ENCODE measurements at places on chromosomes 13 and 19. TPM values are rescaled to one million over a fixed set of nuclear protein-coding genes. Genes with fewer than 3 reads are reported as not detected.
A peak's percentile ranks its signal among the peaks of the same experiment; 100 is the strongest.

REEP6 gene
- 2.2 TPM for total RNA-seq

DNA sequence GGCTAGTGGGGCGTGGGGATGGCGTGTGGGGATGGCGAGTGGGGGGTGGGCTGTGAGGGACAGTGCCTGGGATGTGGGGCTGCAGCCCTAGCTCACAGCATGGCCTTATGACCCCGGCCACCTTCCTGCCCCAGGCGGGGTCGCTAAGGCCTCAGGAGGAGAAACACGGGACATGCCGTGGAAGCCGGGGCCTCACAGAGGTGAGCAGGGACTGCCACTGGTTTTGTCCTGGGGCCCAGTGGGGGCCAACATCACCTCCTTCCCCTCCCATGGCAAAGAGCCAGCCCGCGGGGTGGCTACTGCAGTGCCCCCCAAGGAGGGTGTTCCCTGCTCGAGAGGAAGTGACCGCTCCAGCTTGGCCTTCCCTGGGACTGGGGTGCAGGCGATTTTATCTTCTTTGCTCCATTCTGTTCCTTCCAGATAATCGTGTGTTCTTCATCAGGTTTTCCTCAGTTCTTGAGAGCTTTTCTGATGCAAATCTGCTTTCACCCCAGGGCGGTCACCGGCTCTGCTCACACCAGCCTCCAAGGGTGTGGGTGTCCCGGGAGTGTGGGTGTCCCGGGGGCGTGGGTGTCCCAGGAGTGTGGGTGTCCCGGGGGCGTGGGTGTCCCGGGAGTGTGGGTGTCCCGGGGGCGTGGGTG is 1.2 kb downstream of the F7 start:
- no peaks in the 10 kb centered on the region for H3K36me3 ChIP-seq
- H3K4me3 ChIP-seq, result no peak overlapping the region
- peaks cover 3% of the 10 kb centered on the region for H3K27me3 ChIP-seq
- DNase-seq, result no peak

DNA sequence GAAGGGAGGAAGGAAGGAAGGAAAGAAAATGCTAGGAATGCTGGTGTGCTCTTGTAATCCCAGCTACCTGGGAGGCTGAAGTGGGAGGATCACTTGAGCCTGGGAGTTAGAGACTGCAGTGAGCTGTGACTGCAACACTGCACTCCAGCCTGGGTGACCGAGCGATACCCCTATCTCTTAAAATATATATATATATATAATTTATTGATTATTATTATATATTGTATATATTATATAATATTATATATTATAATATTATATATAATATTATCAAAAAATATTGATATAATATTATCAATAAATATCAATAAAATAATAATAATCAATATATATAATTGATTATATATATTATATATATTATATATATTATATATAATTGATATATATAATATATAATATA is 8.6 kb upstream of the ADGRL1 start:
- H3K36me3 ChIP-seq, result no peaks in the 10 kb centered on the region
- H3K4me3 ChIP-seq, result no peak overlapping the region
- no peak for DNase-seq

DNA sequence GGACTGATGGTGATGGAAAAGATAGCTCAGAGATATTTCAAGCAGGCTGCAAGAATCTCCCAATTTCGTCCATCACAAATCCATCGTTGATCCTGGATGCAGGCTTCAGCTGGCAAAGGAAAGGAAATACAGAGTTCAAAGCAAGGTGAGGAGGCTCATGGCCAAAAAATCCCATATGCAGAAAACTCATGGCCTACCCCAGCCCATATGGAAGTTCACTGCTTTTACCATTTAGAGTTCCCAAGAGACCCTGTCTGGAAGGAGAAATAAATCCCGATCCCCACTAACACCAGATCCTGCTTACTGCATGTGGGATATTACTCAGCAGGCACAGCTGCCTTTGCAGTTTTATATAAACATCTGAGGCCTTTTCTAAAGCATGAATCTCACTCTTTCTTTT is 412.9 kb upstream of the SPRY2 start:
- H3K4me3 ChIP-seq, result no peak overlapping the region
- H3K27ac ChIP-seq, result no peak overlapping the region
- no peak for DNase-seq
- no peaks in the 10 kb centered on the region for H3K4me1 ChIP-seq
- H3K27me3 ChIP-seq, result no peaks in the 10 kb centered on the region

- H3K27ac ChIP-seq, result no peak overlapping the region
- no peak for DNase-seq
- H3K36me3 ChIP-seq, result peaks cover 6% of the 10 kb centered on the region
- no peak overlapping the region for H3K4me3 ChIP-seq
- no peaks in the 10 kb centered on the region for H3K27me3 ChIP-seq
These were observed 42.1 kb upstream of the C13orf46 start for GRCh38 chr13:114015969-114016295.

ZNF177 gene
- total RNA-seq, result 1.5 TPM

GRCh38 chr13:29502391-29503008 is 93.0 kb downstream of the SLC7A1 start:
- H3K36me3 ChIP-seq, result no peaks in the 10 kb centered on the region
- no peak for DNase-seq
- H3K27me3 ChIP-seq, result peaks cover 16% of the 10 kb centered on the region

- H3K4me1 ChIP-seq, result no peaks in the 10 kb centered on the region
- no peak for DNase-seq
- no peaks in the 10 kb centered on the region for H3K36me3 ChIP-seq
These were observed 475.9 kb upstream of the HTR2A start for GRCh38 chr13:47372751-47373150.

DNA sequence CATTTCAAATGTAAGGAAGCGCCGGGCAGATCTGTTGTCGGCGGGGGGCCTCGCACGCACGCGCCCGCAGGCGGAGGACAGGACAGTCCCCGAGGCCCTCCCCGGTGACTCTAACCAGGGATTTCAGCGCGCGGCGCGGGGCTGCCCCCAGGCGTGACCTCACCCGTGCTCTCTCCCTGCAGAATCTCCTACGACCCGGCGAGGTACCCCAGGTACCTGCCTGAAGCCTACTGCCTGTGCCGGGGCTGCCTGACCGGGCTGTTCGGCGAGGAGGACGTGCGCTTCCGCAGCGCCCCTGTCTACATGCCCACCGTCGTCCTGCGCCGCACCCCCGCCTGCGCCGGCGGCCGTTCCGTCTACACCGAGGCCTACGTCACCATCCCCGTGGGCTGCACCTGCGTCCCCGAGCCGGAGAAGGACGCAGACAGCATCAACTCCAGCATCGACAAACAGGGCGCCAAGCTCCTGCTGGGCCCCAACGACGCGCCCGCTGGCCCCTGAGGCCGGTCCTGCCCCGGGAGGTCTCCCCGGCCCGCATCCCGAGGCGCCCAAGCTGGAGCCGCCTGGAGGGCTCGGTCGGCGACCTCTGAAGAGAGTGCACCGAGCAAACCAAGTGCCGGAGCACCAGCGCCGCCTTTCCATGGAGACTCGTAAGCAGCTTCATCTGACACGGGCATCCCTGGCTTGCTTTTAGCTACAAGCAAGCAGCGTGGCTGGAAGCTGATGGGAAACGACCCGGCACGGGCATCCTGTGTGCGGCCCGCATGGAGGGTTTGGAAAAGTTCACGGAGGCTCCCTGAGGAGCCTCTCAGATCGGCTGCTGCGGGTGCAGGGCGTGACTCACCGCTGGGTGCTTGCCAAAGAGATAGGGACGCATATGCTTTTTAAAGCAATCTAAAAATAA is 18.2 kb downstream of the IL17D start:
- no peaks in the 10 kb centered on the region for H3K36me3 ChIP-seq
- H3K27ac ChIP-seq, result no peak overlapping the region
- H3K4me3 ChIP-seq, result peak overlapping the region; percentile 76
- no peaks in the 10 kb centered on the region for H3K4me1 ChIP-seq

DNA sequence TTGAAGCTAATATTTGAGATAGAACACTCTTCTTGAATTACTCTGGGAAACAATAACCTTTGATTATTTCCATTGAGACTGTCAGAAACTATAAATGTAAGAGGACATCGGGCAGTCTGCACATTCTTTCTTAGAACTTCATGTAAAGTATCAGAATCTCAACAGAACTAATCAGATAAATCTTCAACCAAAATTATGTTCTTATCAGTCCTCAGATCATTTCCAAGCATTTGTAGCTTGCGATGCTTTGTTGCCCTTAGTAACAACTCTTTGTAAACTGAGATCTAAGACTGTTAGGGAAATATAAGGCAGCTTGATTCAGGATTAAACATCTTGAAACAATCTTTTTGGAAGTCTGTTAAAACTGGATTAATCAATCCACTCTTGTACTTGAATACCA is 70.3 kb downstream of the FNDC3A start:
- no peak overlapping the region for H3K4me3 ChIP-seq
- no peak for DNase-seq
- H3K36me3 ChIP-seq, result peaks cover 39% of the 10 kb centered on the region
- peaks cover 5% of the 10 kb centered on the region for H3K4me1 ChIP-seq
- no peaks in the 10 kb centered on the region for H3K27me3 ChIP-seq

DNA sequence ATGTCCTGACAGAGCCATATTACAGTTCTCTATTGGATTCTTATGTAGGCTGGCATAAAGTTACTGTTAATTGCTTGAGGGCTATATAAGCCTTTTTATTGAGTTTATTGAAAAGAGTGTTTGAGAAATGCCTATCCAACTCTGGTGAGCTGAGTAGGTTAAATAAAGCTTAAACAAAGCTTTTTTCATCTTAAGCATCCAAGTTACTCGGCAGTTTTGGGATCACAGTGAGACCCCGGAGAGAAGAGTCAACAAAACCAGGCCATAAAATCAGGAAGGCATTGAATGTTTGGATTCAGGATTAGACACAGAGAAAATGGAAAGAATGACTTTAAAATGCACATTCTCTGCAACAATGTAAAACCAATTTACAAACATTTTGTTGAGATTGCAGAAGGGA is 588.5 kb downstream of the DACH1 start:
- DNase-seq, result no peak
- no peak overlapping the region for H3K27ac ChIP-seq
- no peaks in the 10 kb centered on the region for H3K27me3 ChIP-seq
- no peaks in the 10 kb centered on the region for H3K4me1 ChIP-seq
- no peak overlapping the region for H3K4me3 ChIP-seq

GRCh38 chr13:75485286-75486062 is 3.5 kb upstream of the TBC1D4 start:
- DNase-seq, result no peak
- H3K27ac ChIP-seq, result no peak overlapping the region
- H3K4me1 ChIP-seq, result peaks cover 15% of the 10 kb centered on the region
- H3K4me3 ChIP-seq, result no peak overlapping the region

DNA sequence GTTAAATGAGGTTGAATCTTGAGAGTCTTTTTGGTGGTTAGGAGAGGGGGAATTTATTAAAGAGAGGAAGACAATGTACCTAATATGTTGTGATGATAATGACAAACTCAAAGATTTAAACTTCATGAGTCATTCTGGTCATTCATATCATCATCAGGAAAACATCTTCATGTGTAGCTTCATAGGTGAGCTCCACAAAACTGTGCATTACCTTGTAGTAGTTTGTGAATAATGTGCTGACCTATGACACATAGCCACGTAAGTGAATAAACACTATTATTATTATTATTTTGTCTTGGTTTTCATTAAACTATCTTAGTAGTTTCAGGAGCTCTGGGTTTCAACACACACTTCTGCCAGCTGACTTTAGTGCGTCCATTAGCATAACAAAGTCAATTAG is 997 bp upstream of the GPC6 start:
- H3K36me3 ChIP-seq, result no peaks in the 10 kb centered on the region
- peaks cover 44% of the 10 kb centered on the region for H3K27me3 ChIP-seq
- H3K4me1 ChIP-seq, result no peaks in the 10 kb centered on the region
- no peak for DNase-seq

DNA sequence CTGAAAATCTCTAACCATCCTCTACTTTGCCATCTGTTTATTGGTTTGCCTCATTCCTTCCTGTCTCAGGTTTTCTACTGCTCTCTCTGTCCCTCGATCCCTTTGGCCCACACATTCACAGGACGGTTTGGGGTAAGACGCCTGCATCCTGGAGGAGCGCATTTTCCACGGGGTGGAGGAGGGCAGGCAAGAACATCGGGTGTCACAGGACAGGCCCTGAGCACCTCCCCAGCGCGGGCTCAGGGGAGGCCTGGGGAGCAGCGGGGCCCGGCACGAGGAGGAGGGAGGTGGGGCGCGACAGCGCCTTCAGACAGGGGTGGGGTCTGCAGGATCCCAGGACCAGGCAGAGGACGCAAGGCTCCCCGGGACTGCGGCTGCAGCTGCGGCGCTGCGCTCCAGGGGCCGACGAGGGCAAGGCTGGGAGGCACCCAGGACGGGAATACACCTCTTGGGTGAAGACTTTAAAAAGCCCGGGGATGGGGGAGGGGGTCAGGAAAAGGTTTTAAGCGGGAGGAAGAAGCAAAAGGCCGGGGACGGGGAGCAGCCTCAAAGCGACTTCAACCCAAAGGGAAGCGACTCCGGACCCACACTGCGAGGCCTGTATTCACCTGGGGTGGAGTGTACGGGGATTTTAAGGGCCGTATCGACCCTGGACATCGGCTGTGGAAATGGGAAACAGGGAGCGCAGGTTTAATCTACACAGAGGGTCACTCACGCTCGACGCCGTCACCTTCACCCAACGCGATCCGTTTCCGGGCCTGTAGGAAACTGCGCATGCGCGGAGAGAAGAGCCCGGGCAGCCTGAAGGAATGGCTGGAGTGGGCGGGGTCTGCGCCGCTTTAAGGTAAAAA is at the start of gene ZNF415:
Gene ZNF415, minus strand, starts transcription at position 770 of the 851 bp plus-strand sequence. CDS start 10,234 bp downstream, outside the sequence.
- H3K4me3 ChIP-seq, result peak within 1 kb of the TSS; percentile 71
- DNase-seq, result peak; percentile 68
- H3K27ac ChIP-seq, result peak within 1 kb of the TSS; percentile 58
- peaks cover 13% of the 10 kb centered on the region for H3K36me3 ChIP-seq
- H3K4me1 ChIP-seq, result peaks cover 5% of the 10 kb centered on the region

DNA sequence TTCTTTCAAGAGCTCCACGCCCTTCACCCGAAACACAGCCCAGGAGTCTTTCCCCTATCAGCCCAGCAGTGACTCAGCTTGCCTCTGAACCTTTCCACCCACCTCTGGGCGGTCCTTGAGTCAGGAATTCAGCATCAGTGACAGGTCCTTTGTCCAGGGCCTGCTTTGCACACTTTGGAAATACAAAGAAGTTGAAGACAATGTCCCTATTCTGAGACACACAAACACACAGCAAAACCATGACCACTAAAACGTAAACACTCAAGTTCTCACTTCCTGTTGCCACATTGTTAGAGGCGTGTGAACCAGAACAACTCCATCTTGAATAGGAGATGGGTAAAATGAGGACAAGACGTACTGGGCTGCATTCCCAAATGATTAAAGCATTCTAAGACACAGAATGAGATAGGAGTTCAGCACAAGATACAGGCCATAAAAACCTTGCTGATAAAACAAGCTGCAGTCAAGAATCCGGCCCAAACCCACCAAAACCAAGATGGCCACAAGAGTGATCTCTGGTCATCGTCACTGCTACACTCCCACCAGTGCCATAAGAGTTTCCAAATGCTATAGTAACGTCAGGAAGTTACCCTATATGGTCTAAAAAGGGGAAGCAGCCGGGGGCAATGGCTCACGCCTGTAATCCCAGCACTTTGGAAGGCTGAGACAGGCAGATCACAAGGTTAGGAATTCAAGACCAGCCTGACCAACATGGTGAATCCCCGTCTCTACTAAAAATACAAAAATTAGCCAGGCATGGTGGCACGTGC is 49.2 kb upstream of the ATP12A start:
- peaks cover 19% of the 10 kb centered on the region for H3K4me1 ChIP-seq
- peaks cover 2% of the 10 kb centered on the region for H3K36me3 ChIP-seq
- no peaks in the 10 kb centered on the region for H3K27me3 ChIP-seq
- peak overlapping the region; percentile 67 for H3K27ac ChIP-seq

CATSPERD gene
- not detected for total RNA-seq

ZSCAN1 gene
- total RNA-seq, result not detected

GRCh38 chr13:99256709-99257108 is 1.5 kb downstream of the GPR18 start:
- peak overlapping the region; percentile 86 for H3K4me3 ChIP-seq
- H3K4me1 ChIP-seq, result peaks cover 51% of the 10 kb centered on the region
- H3K27me3 ChIP-seq, result no peaks in the 10 kb centered on the region
- peak overlapping the region; percentile 85 for H3K27ac ChIP-seq
- DNase-seq, result no peak
- peaks cover 42% of the 10 kb centered on the region for H3K36me3 ChIP-seq
